ENCODE measurements at places on chromosomes 7 and 10.

DNA sequence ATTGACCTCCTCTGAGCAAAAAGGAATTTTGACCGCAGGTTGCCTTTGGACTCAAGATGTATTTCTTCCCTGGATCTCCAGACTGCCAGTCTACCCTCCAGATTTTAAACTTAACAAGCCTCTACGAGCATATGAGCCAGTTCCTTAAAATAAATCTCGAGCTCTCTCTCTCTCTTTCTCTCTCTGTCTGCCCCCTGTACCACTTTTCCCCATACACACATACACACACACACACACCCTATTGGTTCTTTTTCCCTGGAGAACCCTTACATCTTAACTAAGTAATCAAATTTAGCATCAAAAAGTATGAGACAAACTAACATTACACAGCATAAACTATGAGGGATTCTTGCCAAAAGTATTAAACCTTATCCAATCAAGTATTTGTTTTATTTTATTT lies 11.4 kb downstream of the BCAP29 start:
- DNase-seq = no peak

DNA sequence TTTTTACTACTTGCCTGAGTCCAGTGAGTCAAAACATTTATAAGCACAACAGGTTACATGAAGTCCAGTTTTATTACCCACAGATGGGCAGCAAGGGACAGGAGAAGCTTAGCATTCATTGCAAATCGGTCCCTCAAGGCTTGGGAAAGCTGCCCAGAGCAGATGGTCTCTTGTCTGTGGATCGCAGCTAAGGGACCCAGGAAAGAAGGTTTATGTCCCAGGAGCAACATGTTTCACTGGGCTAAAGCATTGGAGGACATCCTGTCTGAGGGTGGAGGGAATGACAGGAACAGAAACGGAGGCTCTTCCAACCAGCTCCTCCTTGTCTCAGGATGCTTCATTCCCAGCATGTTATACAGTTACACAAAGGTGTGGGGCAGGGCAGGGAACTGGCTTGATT lies 39.3 kb downstream of the TRIM24 start:
- no peak for DNase-seq

DNA sequence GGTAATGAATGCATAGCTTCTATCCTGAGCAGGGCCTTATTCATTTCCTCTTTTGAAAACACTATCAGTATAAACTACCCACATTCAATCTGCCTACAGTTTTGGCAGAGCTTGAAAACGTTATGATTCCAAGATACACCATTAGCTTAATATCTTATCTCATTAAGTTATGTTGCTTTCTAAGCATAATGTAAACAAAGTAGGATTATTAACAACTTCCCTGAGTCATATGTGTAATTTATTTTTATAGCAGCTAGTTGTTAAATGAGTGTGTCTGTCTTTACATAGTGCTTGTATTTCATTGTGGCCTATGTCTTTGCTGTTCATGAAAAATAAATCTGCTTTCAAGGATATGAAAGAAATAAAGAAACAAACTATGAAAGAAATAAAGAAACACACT lies 106.2 kb upstream of the DLX6 start:
- no peak for DNase-seq

- DNase-seq = no peak
Measured at GRCh38 chr7:25597946-25598345, 369.7 kb upstream of the NPVF start.

GRCh38 chr10:80753612-80754011 lies 215.9 kb downstream of the SH2D4B start:
- no peak for DNase-seq

GRCh38 chr7:24727154-24728120 lies 29.8 kb downstream of the GSDME start:
- DNase-seq = no peak
